ENCODE measurements at places on chromosomes 2 and 18. TPM values are rescaled to one million over a fixed set of nuclear protein-coding genes. Genes with fewer than 3 reads are reported as not detected.

Gene LIPG
- not detected for total RNA-seq

GRCh38 chr2:8413589-8414135 is 268.2 kb upstream of the ID2 start:
- DNase-seq = no peak

DNA sequence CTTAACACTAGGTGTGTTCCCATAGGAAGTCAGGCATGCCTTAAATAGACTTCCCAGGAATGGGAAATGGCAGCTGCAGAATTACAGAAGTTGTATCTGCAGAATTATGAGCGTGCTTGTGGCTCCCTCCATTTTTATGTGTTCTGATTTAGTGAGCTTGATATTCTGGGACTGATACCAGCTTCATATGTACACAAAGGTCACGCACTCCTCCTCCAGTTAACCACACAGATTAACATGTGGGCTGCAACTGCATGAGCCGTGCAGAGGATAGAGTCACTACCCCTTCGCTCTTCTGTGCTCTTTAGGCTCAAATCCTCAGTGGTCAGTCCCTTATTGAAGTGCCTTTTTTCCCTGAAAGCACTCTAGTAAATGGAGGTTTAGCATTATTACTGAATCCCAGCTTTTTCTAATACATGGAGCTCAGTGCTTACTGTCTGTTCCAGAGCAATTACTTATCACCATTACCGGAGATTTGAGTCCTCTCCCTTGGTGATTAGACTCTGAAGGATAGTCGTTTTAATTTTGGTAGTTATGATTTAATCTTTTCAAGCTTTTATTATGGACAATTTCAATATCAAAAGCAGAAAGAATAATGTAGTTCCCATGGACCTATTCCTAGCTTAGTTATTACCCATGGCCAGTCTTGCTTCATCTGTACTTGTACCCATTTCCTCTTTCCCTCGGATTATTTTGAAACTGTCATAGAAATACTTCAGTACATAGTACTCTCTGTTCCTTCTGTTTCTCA is 238.3 kb downstream of the PRKCE start:
- DNase-seq = no peak

DNA sequence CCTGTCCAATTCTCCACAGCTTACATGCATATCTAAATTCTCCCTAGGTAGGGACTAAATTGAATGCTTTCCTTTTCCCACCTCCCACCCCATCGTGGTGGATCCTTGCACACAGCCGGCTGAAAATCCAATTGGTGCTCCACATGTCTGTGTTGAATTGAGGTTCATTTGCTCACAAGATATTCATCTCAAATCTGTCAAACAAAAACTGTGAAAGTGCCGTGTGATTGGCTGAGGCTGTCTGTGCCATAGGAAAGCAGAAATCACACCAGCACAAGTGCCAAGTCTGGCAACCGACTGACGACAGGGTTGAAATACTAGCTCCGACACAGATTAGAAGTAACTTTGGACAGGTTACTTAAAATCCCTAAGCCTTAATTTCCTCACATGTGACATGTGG is 823.3 kb downstream of the TDRD15 start:
- DNase-seq = no peak

GRCh38 chr2:100879296-100879695 is 59.4 kb downstream of the NPAS2 start:
- no peak for DNase-seq

DNA sequence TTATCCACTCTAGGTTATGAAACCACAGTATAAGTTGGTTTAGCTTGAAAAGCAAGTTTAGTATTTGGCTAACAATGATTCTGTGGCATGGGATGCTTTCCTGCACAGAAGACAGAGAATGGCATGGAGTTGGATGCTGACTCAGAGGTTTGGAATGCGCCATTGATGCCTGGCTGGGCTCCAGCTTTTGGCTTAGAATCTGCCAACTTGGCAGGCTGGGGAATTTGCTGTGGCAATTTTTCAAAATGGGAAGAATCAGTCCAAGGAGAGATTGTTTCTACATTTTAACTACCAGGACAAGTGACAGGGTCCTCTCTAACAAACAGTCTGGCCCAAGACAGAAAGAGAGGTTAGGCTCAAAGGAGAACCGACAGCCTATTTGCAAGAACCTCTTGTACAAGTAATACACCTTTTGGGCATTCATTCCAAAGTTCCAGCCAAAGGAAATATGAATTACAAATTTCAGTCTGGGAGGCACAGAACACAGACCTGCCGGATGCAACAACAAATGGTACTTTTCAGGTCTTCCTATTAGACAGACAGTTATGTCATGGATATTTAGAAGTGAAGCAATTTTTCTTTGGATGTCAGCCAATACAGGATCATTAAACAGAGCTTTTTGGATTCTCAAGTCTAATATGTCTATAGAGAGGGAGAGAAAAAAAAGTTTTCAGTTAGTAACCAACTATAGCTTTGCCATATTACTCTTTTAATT is 1027.7 kb downstream of the TMEM182 start:
- no peak for DNase-seq

GRCh38 chr2:10486601-10487079 is 38.5 kb upstream of the ODC1 start:
- DNase-seq = no peak

Gene APOB
- total RNA-seq = 9.7 TPM

- DNase-seq = no peak
Observed at GRCh38 chr2:163751696-163752095, 15.9 kb upstream of the FIGN start.

GRCh38 chr18:45173799-45174519 is 441.3 kb upstream of the SLC14A2 start:
- no peak for DNase-seq

Gene ZDBF2
- 6.6 TPM for total RNA-seq

DNA sequence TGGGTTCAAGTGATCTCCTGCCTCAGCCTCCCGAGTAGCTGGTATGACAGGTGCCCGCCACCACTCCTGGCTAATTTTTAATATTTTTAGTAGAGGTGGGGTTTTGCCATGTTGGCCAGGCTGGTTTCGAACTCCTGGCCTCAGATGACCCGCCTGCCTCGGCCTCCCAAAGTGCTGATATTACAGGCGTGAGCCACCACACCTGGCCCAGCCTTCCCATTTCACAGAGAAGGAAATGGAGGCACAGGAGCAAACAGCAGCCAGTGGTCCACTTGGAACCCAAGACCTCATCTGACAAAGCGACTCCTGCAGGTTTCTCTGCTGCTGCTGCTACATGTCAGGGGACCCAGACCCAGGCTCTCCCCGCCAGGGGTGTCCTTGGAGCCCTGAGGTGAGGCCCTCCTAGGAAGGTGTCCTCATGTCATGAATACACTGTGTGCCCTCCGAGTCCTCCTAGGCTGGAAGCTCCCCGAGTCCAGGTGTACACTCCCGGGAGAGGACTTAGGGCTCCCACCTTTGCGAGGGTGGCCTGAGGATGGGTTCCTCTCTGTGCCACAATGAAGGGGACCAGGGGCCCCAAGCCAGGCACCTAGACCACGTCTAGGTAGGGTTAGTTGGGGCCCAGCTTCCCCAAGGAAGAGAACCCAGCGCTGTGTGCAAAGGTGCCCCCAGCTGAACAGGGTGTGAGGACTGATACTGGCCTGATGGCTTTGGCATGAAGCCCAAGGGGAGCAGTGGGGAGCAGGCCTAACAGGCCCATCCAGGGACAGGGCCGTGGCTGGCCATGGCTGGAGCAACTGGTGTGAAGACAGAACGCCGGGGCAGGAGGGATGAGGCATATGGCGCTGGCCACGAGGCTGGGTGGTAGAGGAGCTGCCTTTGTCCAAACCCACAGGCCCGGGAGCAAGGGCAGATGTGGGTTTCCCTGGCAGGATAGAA is 56.1 kb downstream of the HS6ST1 start:
- DNase-seq = no peak

Gene LDAH
- 5.4 TPM for total RNA-seq

DNA sequence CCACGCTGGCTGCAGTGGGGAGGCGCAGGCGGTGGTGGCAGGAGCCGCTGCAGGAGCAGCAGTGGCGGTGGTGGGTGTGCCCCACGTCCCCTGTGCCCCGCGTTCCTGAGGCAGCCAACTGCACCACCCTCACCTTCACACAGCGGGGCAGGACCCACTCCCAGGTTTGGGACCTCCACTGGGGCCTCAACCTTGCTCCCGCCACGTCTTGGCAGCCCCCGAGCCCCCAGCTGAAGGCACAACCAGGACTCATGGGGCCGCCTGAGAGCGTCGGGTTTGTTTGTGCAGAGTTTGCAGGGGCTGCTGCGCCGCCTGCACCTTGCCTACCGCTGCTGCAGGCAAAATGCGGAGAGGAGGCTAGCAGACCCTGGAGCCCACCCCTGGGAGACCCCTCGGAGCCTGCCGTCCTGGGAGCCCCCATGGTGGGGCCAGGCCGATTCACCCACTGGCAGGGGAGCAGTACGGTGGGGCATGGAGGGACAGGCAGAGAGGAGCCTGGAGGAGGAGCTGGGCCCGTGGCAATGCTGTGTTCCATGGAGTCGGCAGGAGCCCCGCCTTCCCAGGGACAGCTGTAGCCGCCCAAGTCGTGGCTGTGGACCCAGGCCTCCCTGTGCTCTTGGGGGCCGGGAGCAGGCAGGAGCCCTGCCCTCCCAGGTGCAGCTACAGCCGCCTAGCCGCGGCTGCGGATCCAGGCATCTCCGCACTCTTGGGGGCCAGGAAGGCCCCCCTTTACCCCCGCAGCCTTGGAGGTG is 14.7 kb upstream of the EML6 start:
- DNase-seq = peak; percentile 68

- no peak for DNase-seq
Observed at GRCh38 chr2:206082298-206082843, 3.6 kb downstream of the INO80D start.

DNA sequence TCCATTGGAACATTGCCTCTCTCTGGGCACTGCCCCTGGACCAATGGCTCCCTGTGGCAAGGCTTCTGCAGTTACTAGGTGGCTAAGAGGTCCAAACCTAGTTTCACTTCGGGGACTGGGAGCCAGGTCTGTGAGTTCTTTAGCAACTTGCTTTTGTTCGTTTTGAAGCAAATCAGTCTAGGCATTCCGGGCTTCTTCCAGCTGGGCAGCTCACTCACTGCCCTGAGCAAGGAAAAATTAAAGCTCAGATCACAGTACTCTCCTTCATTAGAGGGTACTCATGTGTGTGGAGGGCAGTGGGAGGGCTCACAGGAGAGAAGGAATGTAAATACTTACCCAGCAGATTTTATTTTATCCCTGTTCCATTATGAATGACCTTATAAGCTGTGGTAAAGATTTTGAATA is 80.3 kb downstream of the SPP2 start:
- DNase-seq = no peak

Gene ANAPC1
- total RNA-seq = 18.5 TPM

- no peak for DNase-seq
Observed at GRCh38 chr2:168189835-168190569, 57.4 kb downstream of the STK39 start.

Gene CHAC2
- total RNA-seq = 6.0 TPM

Gene KCNG3
- total RNA-seq = not detected

Gene KCNE4
- total RNA-seq = 3.0 TPM

- DNase-seq = no peak
Observed at GRCh38 chr2:74027496-74027895, 42.8 kb downstream of the TET3 start.

- DNase-seq = no peak
Observed at GRCh38 chr2:227339098-227339599, 14.1 kb downstream of the MFF start.

Gene CFAP53
- total RNA-seq = not detected

- DNase-seq = no peak
Observed at GRCh38 chr2:189798312-189799029, 14.2 kb downstream of the PMS1 start.

DNA sequence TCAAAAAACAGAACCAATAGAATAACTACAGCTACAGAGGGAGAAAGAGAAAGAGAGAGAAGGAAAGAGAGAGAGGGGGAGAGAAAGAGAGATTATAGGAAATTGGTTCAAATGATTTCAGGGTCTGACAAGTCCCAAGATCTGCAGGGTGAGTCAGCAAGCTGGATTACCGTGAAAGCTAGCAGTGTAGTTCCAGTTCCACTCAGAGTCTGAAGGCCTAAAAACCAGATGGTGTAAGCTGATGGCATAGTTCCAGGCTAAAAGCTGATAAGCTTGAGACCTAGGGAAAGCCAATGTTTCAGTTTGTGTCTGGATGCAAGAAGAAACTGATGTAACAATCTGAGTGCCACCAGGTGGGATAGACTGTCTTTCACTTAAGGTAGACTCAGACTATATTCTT is 397.7 kb downstream of the TRIB2 start:
- DNase-seq = peak; percentile 17

Gene CDK15
- 0.30 TPM for total RNA-seq

- DNase-seq = no peak
Observed at GRCh38 chr18:10086458-10087210, 172.8 kb downstream of the VAPA start.

DNA sequence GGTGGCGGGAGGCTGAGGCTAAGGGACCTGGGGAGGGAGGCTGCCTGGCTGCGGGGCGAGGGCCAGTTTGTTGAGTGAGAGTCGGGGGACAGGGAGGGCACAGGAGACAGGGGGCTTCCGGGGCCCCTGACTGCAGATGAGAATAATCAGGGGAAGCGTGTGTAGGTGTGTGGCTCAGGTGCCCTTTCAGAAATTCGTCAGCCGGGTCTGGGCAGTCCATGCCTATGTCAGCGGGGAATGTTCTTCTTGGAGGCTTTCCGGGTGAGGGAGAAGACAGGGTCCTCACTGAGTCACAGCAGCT is 52.3 kb upstream of the OTOF start:
- DNase-seq = no peak

DNA sequence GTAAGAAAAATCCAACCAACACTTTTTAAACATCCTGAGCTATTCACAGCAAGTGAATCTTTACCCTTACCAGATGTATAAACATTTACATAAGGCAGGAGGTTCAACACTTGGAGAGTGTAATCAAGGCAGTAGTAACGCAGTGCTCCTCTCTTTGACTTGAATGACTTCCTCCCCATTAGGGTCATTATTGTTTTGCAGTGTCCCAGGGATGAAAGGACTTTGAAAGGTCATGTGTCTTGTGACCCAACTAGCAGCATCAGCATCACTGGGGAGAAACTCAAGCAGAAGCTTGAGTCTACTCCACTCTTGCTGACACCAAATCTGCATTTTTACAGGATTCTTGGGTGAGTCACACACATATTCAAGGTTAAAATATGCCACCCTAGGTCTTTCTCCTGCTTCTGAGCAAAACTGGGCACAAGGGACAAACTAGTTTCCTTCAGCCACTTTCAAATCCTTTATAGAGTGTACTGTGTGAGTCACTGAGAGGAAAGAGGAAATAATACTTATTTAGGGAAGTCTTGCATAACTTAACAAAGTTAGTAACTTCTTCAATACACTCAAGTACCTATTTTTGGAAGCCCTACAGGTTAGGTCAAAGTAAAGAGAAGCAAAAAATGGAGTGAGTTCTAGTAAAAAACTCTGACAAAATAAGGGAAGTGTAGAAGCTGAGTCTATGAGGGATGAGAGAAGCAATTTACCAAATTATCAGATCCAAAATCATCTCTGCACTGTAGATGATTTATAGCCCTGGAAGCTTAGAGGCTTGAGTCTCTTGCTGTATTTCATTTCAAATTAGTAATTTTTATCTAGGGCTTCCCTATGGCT is 51.0 kb upstream of the EML4 start:
- no peak for DNase-seq

Gene NEU4
- 0.52 TPM for total RNA-seq

Gene MYOM1
- 724 TPM for total RNA-seq

Measured in left ventricle myocardium superior (tissue), 1 donor.